ENCODE measurements at places on chromosomes 7 and 10.

DNA sequence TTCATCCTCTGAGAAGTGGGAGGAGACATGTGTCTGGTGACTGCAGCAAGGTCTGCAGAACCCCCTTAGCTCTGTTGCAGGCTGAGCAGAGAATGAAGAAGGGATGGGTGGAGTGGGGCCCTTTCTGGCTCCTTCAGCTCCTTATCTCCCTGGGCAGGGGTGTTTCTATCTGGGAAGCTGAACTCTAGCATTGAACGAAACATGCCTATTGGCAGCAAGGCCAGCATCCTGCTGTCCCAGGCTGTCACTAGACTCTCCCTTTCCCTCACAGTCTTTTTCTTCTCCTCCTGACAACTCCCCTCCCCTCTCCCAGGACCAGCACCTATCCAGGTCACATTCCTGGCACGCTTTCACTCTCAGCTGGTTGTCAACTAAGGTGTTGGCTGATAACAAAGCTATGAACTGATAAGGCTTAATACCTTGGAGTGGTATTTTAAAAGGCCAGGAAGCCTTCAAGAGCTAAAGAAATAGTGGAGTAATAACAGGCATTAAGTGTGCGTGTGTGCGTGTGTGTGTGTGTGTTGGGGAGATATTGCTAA is 128.8 kb upstream of the FZD8 start:
- DNase-seq: no peak

- no peak for DNase-seq
Measured at GRCh38 chr7:22751341-22751740, 24.3 kb downstream of the IL6 start.

DNA sequence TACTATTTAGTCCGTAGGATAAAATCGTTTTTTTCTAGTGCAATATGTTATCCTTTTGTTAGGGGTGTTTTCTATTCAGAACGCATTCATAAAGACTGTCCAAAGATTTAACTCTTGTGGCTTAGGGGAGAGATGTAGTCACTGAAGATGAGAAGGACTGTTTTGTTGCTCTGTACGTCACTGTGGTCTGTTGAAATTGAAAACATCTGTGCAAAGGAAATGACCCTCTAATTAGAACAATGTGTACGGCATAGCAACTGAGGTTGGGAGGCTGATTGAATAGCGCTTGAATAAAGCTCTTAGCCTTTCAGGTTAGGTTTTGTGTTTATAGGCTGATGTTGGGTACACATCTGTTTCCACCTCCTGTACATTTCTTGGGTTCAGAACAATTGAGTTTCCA is 453.4 kb upstream of the AKR1E2 start:
- no peak for DNase-seq

DNA sequence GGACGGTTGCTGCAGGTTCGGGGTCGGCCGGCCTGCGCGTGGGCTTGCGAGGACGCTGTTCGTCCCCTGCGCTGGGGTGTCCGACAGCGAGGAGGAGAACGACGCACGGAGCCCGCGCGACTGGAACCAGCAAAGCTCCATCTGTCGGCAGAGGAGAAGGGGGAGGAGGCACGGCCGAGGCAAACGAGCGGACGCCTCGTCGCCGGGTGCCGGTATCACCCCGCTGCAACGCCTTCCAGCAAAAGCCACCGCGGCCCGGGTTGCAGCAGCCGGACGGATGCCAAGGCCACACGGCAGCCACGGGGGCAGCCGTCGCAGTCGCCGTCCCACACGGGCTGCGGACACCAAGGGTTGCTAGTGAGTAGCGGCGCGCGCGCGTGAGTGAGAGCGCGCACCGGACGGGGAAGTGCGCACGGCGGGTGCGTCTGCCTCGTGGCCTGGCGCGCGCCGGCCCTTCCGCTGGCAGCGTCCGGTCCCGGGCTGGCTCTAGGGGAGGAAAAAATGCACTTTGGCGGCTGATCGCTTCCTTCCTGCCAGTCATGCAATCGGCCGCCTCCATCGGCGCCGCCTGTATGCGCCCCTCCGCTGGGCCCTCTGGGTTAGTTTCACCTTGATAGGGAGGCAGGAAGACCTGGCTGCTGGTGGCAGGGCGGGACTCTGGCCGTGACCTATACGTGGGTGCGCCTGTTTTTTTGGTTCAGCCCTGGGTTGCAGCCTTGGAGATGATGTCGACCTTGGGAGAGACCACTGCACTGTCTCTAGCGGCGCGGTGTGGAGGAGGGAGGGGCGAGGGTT is 434 bp downstream of the STAMBPL1 start:
- peak; percentile 74 for DNase-seq

GRCh38 chr7:130385600-130386066 is 5.3 kb downstream of the CPA1 start:
- DNase-seq: no peak

DNA sequence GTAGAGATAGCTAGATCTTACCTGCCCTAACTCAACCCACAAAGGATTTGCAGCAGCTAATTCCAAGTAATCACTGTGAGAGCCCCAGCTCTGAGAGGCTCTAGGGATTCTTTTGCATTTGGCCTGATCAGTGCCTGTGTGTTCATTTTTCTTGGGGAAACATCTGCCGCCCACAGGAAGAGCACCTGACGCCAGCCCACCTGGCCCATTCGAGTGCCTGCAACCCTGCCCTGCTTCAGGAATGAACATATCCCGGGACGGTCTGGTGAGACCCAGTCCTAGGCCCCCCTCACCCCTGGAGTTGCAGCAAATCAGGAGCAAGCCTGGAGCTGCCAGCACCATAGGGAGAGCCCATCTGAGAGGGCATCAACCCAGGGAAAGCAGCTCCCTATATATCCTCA is 38.8 kb downstream of the GSDME start:
- no peak for DNase-seq

DNA sequence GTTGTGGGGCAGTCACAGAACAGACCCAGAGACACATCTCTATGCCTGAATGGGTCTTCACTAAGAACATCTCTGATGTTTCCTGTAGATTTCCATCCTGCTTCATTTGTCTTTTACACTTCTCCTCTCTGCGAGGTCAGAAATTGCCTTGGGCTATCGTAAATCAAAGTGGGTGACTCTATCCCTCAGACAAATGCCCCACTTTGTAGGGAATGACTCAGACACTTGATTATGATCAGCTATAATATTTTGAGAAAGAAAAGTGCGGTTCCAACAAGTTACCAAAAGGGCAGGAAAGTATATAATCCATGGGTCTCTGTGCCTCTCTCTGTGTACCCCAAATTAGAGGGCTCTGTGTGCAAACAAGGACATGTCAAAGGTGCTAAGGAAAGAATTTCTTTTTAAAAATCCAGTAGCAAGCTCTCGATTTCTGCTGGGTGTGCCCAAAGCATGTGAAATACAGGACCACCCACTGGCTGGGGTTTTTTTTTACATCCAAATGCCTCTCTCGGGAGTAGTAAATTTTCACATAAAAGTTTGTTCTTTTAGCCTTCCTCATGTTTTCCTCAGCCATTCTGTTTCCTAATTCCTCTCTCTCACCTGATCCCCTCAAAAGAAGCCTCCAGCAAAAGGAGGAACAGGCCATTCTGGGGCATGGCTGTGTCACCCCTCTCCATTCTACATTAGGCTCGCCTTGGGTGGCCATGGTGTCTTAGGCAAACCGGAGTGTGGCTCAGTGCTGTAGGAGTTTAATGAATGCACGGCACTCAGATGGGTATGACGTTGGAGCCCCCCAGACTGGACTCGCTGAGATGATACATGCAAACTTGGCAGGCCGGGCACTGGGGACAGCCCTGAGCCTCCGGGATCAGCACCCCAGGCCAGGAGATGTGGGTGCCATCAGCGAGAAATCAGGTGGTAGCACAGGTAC is 6.3 kb upstream of the OPN4 start:
- DNase-seq: no peak

DNA sequence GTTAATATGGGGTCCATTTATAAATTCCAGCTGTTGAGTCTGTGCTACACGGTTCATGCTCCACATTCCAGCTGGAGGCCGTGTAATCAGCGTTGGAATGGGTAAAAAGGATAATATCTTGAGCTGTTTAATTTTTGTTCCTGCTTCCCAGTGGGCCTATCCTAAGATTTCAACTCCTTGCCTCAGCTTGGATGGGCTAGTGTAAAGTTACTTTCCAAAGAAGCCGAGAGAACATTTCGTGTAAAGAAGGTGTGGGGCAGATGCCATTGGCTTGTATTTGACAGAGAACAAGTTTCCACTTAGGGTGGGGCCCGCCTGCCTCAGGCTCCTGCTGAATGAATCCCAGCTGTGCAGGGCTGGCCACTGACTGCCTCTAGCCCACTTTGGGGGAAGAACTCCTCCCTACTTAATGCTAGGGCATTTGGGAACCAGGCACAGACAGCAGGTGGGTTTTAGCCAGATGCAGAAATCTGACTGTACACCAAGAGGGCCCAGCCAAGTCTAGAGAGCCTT is 125.9 kb upstream of the LYZL2 start:
- DNase-seq: no peak

GRCh38 chr10:74987339-74988053 is 124.0 kb upstream of the SAMD8 start:
- DNase-seq: no peak

DNA sequence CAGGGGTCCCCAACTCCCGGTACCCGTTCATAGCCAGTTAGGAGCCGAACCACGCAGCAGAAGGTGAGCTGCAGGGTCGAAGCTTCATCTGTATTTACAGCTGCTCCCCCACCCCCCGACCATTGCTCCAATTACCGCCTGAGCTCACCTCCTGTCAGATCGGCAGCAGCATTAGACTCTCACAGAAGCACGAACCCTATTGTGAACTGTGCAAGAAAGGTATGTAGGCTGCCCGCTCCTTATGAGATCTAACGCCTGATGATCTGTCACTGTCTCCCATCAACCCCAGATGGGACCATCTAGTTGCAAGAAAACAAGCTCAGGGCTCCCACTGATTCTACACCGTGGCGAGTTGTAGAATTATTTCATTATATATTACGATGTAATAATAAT is 14.6 kb upstream of the AZGP1 start:
- DNase-seq: no peak

DNA sequence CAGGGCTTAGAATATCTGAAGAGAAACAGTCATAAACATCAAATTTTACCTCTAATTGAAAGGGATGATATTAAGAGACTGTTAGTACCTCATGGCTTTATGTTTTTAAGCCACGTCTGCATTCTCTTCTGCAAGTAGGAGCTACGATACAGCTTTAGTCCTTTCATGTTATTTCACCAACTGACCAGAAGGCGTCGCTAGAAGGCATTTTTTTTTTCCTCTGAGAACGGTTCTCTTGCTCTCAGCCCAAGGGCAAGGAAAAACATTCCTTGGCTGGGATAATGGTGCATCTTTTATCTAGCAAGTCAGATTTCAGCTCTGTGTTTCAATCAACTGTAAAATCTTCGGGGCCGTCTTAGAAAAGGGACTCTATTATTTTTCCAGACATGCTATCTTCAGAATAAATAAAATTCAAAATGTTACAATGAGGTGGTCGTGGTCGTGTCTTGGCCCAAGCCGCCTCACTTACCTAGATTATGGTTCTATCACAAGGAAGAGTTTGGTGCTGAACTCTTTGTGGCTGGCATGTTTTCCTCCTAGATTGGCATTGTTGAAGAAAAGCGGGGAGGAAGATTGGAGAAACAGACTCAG is 41.6 kb upstream of the LYZL2 start:
- peak; percentile 56 for DNase-seq

- DNase-seq: peak; percentile 60
Measured at GRCh38 chr10:17227367-17228090, 512 bp upstream of the VIM start.

DNA sequence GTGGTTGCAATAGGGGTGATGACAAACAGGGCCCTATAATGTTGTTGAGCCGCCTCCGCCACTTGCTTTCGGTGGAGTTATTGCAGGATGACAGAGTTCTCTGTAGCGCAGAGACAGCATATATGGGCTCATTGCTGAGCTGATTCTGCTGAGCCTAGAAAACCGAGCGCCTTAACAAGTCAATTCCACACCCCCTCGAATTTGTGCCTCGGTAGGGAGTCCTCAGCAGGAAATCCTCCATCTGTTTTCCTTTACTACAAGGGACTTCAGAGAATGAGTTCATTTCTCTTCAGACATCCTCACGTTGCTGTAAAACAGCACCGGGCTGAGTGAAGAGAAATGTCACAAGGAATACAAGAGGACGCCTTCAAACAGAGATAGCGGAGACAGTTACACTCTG is 90.7 kb upstream of the KIAA1217 start:
- no peak for DNase-seq

GRCh38 chr7:1810521-1810920 is 140.4 kb downstream of the ELFN1 start:
- DNase-seq: no peak

DNA sequence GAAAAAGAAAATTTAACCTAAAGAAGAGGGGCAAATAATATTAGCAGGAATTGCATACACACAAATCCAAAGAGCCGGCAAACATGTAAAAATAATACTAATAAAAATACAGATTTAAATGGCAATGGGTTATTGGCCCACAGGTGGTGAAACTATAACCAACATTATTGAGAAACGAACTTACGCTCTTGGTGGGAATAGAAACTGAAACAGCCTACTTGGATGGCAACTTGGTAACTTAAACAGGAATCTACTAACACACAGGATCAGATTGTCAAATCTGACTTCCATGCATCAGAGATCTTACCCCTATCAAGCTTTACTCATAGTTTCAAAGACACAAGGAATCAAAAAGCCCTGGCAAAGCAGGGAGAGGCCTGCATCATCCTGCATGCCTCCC is 66.5 kb downstream of the ANLN start:
- no peak for DNase-seq

GRCh38 chr10:129761197-129761972 is 202.7 kb downstream of the EBF3 start:
- DNase-seq: no peak

- DNase-seq: no peak
Measured at GRCh38 chr10:35821339-35821911, 179.3 kb upstream of the FZD8 start.

- DNase-seq: no peak
Measured at GRCh38 chr10:125340903-125341302, 180.5 kb upstream of the CTBP2 start.

- DNase-seq: no peak
Measured at GRCh38 chr10:4136121-4136520, 351.1 kb upstream of the KLF6 start.

DNA sequence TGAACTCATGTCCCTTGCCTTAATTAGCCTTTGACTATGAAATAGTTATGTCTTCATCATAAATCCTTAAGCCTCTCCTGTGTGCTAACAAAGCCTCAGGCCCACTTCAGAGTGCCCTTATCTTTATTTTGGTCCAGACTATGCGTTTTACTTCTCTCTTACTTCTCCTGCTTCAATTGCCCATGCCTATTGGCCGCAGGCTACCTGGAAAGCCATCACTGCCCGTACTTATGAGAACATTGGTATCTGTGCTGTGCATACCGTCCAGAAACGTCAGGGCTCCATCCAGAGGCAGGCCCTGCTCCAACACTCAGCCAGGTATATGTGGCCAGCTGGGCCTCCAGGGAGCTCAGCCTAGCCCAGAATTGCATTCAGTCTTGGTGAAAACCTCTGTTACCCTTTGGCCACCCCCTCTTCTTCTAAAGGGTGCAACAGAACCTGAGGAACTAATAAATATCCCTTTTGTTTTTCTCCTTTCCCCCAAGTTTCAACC is 212.4 kb upstream of the MTPN start:
- DNase-seq: no peak
